Muscle of leg (tissue), 16 donors: ENCODE measurements at places on chromosomes 5 and 9. TPM values are rescaled to one million over a fixed set of nuclear protein-coding genes. Genes with fewer than 3 reads are reported as not detected.

GRCh38 chr5:10622810-10623209 is 58.9 kb downstream of the ANKRD33B start:
- no peak for DNase-seq

DNA sequence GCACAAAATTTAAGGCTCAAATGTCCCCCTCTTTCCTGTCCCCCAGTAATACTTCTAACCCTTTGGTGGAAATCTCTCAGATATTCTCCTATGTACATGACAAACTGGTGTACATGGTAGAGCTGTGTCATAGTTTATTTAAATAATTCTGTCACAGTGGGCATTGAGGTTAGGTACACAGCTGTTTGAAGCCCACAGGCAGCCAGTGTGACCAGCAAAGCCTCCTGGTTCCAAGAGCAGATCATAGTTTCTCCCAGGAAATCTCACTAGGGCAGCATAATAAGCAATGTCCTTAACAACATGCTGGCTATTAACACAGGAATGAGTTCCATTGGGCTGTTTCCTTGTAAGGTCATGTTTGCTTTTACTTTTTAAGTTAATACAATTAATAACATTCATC is 63.9 kb downstream of the NDST1 start:
- no peak for DNase-seq

DNA sequence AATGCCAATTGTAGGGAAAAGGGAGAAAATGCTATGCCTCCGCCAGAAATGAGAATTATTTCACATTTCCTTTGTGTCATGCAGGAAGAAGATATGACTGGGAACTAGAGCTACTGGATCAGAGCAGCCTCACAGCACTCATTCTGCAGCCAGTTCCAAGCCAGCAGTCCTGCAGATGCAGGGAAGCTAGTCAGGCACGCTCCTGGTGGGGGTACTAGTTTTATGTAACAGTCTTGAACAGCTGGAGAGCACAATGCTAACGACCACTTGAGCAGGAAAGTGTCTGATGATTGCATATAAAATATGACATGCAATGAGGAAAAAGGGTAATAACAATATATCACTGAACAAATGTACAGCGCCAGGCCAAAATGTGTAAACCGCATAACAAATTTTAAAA is 21.7 kb downstream of the CDH10 start:
- peak; percentile 83 for DNase-seq

DNA sequence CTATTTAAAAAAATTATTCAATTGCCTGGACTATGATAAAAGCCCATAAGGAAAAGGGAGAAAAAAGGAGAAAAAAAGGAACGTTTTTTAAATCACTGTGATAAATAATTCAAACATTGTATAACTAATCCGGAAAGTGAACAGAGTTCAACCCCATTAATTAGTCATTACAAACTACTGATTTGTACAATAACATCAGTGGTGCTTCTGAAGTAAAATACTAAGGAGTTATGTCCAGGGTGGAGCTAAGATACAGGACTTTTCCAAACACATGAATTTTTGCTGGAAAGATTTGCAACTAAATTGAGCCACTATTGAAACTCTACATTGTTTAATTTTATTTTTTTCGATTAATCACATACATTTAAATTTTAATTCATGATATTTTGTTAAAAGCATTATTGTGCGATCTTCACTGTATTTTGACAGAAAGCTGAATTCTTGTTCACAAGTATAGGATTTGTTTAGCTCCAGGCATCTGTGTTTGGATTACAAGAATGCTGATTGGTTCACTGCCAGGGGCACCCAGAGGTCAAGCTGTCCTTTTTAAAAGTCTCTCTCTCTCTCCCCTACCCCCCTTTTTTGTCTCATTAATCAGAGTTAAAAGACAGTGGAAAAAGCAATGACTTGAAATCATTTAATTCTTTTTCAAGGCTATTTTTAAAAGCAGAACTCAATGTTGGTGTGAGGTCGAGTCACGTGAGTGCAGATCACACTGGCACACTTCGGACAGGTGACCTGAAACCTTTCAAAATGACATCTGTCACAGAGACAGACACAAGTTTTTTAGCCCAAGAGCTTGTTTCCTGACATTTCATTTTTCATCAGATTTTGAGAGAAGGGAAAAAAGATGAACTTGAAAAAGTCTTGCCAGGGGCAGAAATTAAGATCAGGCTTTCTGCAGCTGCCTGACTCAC is 387.3 kb downstream of the NR2F1-AS1 start:
- peak; percentile 28 for DNase-seq

DNA sequence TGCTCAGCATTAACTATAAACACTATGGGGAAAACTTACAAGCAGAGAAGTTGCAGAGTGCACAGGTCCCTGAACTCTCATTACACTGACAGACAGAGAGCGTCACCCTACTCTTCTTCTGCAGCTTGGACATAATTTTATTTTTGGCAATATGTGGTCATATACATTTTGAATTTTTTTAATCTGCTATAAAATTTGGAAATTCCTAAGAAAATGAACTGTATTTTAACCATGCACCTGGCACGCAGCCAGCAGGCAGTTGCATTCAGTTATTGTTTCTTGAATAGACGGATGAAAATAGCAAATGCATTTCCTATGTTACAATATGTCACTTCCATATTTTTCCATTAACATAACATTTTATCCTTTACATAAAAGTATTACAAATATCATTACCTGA is 100.2 kb downstream of the SLC25A46 start:
- DNase-seq = peak; percentile 64

GRCh38 chr5:50822761-50823160 is 156.3 kb downstream of the PARP8 start:
- DNase-seq = peak; percentile 78

GRCh38 chr5:113607361-113607760 is 93.9 kb downstream of the YTHDC2 start:
- DNase-seq = no peak

DNA sequence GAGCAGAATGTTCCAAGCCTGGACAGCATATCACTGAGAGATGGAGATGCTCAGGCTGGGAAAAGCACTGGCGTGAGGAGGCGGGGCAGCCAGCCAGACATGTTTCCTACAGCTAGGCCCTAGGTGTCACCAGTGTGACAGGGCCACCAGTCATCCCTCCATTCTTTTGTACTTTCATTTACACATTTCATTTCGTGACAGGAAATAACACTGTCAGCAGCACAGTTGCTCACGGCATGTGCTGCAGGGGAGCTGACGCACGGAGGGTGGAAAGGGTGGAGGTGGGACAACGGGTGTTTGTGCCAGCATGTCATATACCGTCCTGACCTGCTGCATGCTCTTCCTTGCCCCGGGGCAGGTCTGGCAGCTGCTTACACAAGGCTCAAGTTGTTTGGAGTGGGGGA is 14.8 kb upstream of the CEMIP2 start:
- no peak for DNase-seq

GRCh38 chr5:164052536-164053093 is 547.2 kb downstream of the MAT2B start:
- DNase-seq = no peak

- no peak for DNase-seq
Observed at GRCh38 chr9:592225-592624, 249.3 kb upstream of the DMRT1 start.

DNA sequence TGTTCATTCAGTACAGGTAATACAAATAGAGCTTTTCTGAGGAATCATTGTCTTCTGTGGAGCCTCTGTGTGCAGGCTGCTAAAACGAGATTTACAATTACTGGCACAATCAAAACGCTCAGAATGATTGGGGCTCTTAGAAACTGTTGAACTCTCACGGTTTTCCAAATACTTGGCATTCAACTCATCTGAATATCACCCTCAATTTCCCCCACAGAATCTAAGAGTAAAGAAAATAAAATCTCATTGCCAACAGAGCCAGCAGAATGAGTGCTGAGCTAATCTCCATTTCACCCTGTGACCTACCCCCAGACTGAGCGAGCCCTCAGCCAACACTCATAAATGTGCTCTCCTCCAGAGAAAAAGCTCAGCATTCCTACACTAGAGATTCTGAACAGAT is 35.3 kb upstream of the TMED7 start:
- peak; percentile 79 for DNase-seq

GRCh38 chr9:127087836-127088235 is 34.6 kb downstream of the ANGPTL2 start:
- DNase-seq = no peak

DNA sequence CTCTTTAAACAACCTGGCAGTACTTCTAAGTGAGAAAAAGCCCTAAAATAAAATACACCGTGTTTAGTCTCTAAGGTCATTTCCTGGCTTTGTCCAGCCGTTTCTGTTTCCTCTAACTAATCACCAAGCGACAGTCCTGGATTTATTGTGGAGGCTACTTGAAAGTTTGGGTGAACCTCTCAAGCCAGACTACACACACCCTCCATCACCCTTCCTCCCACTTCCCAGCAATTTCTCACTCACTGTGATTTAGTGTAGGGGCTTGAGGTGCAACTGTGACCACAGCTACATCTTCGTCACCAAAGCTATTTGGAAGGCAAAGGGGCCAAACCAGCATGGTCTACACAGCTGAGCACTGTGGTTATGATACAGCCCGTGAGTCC is 240.0 kb upstream of the SLC24A2 start:
- no peak for DNase-seq

- no peak for DNase-seq
Observed at GRCh38 chr5:67176936-67177335, 19.7 kb downstream of the CD180 start.

GRCh38 chr5:100424787-100425186 is 110.4 kb upstream of the FAM174A start:
- DNase-seq = no peak

DNA sequence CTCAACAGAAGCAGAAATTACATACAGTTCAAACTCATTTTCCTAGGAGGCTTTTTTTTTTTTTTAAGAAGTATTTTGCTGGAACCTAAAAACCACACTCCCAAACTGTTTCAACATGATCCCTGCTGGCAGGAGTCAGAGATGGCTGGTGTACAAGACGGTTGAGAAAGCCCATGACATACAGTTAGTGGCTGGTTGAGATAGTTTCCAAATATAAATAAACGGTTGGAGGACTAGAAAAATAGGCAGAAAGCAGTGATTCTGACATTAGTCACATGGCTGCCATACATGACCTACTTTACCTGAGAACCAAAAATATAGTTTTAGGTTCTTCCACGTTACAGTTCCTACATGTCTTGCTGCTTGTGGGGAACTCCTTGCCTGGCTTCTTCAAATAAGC is 31.7 kb upstream of the BASP1 start:
- DNase-seq = peak; percentile 93

- no peak for DNase-seq
Observed at GRCh38 chr5:52771343-52772039, 16.2 kb upstream of the ITGA1 start.

DNA sequence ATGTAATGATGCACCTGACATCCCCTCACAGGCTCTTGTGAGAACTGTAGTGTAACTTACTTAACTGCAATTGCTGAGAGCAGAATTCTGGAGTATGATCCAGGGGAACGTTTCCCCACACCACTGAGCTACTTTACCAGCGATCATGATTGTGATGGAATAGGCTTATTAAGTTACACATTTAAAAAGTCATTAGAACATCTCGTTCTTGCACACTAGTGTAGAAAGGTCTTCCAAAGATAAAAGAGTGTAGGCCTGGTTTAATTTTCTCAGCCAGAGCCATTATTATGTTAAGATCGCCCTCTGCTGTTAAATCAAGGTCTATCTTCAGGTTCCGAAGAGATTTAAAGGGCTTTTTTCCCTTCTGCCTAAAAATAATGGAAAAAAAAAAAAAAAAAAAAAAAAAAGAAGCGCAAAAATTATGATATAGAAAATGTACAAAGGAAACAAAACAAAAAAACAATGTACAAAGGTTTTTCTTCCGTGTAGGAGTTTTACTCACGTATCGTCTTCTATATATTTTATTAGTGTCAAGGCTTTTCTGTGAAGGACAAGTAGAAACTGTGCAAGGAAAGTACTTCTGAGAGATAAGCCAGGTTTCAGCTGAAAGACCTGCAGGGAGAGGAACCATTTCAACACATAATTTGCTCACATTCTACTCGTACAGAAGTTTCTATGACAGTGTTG is 18.6 kb upstream of the MOB3B start:
- DNase-seq = peak; percentile 73

GRCh38 chr5:111143910-111144309 is 51.8 kb downstream of the WDR36 start:
- peak; percentile 93 for DNase-seq

- DNase-seq = no peak
Observed at GRCh38 chr5:68484307-68485068, 268.9 kb downstream of the PIK3R1 start.

TMEM252 gene
- total RNA-seq = 0.09 TPM

GLDC gene
- 0.27 TPM for total RNA-seq

RNF183 gene
- 0.04 TPM for total RNA-seq

HAND1 gene
- not detected for total RNA-seq

ALDH1A1 gene
- total RNA-seq = 24.5 TPM

SLC46A2 gene
- 0.04 TPM for total RNA-seq

TRIM36 gene
- total RNA-seq = 2.0 TPM

KCNV2 gene
- not detected for total RNA-seq

LHX6 gene
- total RNA-seq = 3.7 TPM

INSYN2B gene
- 0.04 TPM for total RNA-seq

PCDHGA7 gene
- total RNA-seq = 2.3 TPM

GPBP1 gene
- total RNA-seq = 91.0 TPM

CCDC187 gene
- 0.04 TPM for total RNA-seq

AGXT2 gene
- total RNA-seq = 0.04 TPM
